Mammary epithelial cell (primary cell): ENCODE measurements at places on chromosomes 7 and 10.

DNA sequence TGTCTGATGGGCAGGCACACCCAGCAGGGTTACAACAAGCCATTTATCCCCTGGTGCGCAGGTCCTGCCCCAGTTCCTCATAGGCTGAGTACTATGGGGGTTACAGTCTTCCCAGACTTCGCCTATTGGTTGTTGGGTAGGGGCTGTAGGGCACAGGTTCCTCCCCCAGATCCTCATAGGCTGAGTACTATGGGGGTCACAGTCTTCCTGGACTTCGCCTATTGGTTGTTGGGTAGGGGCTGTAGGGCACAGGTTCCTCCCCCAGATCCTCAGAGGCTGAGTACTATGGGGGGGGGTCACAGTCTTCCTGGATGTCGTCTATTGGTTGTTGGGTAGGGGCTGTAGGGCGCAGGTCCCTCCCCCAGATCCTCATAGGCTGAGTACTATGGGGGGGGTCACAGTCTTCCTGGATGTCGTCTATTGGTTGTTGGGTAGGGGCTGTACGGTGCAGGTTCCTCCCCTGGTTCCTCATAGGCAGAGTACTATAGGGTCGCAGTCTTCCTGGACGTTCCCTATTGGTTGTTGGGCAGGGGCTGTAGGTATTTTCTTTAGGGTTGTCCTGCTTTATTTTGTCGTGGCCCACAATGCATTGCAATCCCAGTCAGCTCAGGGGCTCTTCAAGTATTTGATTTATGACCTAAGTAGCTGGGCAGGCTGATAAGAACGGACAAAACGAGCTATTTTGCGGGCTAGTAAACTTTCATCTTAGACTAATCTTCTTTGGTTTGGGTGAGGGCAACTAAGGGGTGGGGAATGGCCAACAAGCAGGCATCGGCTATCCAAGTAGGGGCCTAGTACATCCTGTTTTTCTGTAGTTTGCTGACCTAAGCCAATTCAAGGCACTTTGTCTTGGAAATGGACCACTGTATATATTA lies 3.4 kb downstream of the LRRC27 start:
- DNase-seq, result no peak

DNA sequence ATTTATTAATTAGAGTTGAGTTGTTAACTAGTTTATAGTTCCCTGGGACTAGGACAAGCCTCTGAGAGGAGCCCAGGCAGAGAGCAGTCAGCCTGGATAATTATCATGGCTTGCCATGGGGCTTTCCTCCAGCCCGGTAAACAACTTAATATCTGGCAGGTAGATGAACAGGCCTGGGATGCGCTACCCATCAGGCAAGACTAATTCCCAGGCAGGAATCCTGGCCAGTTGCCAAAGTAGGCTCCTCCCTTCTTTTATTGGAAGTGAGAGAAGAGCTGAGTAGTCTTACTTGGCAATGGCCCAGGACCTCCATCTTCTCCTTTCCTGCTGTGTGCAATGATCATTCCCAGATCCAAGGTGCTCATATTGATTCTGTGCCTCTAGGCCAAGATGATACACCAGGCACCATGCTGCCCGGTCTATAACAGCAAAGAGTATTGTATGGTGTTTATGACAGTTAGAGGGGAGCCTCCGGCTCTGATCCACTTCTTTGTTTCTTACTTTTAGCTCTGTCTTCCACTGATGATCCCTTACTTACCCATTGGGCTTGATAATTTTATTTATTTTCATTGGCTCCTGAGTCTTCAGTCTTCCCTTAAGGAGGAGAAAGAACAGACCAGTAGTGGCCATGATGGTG lies 408.7 kb downstream of the REEP3 start:
- DNase-seq, result no peak

DNA sequence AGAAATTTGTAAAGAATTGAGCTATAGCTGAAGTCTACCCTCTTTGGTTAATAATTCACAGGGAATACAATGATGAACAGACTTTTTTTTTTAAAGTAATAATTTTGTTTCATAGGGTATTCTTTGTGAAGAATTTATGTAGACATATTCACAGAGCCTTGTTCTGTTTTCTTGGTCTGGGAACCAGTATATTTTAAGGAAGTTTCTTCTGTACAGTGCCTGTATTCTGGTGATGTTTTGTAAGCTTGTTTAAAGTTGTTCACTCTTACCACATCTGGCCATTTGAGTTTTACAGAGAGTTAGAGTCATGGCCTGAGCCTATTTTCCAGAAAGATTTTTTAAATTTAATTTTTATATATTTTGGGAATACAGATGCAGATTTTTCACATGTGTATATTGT lies 70.3 kb downstream of the CCSER2 start:
- no peak for DNase-seq

DNA sequence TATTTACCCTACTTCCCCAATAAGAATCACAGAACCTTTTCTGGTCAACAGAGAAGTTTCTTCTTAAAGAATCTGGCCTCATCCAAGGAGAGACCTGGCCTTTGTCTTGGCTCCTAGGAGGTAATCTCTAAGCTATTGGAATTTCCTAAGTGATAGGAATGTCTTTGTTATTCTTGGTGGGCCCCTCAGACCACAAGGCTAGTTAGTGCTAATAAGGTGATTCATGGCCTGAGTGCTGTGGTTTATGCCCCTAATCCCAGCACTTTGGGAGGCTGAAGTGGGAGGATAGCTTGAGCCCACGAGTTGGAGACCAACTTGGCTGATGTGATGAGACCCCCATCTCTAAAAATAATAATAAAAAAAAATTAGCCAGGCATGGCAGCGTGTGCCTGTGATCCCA lies 60.0 kb upstream of the CYP2C18 start:
- DNase-seq, result no peak

GRCh38 chr10:132487241-132488135 lies 50.1 kb upstream of the INPP5A start:
- DNase-seq, result no peak

- DNase-seq, result no peak
Observed at GRCh38 chr7:26368542-26368941, 76.9 kb downstream of the SNX10 start.

GRCh38 chr7:1045069-1046063 lies 1.0 kb downstream of the GPR146 start:
- no peak for DNase-seq

DNA sequence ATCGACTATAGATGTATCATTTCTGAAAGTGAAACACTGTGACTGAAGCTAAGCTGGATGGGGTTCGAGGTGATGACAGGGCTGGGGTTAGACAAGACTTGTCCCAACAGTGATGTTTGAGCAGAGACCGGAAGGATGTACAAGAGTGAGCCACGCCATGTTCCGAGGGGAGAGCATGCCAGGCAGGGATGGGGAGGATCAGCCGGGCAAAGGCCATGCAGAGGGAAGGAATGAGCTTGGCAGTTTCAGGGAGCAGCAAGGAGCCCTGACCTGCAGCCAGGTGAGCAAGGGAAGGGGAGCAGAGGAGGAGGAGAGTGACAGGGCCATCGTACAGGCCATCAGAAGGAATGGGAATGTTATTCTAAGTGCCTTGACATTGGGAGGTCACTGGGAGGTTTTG lies 114.9 kb upstream of the GPR26 start:
- DNase-seq, result no peak

- peak; percentile 91 for DNase-seq
Observed at GRCh38 chr7:37096341-37096740, 352.3 kb downstream of the ELMO1 start.

DNA sequence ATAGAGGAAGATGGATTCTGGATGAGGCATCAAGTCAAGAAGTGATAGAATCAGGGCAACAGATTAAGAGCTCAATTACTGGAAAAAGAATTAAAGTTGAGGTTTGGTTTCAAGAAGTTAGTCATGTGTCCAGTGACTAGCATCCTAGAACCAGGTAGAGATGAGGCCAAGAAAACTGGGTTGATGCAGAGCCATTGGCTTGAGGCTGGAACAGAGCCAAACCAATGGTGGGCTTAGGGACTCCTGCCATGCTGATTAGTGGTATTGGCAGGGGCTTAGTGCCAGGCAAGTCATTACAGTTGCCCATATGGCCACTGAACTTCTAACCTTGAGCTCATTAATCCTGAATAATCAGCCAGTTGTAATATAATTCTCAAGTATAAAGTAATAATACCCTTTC lies 18.5 kb downstream of the ZNF277 start:
- DNase-seq, result no peak
